Glutamatergic neuron (in vitro differentiated cells): ENCODE measurements at places on chromosomes 2 and 18. TPM values are rescaled to one million over a fixed set of nuclear protein-coding genes. Genes with fewer than 3 reads are reported as not detected.

Gene CD207
- 0.51 TPM for total RNA-seq

GRCh38 chr2:119941388-119941787 lies 71.5 kb upstream of the EPB41L5 start:
- no peaks in the 10 kb centered on the region for H3K4me1 ChIP-seq
- no peaks in the 10 kb centered on the region for H3K27me3 ChIP-seq
- no peaks in the 10 kb centered on the region for H3K36me3 ChIP-seq
- no peak for DNase-seq

DNA sequence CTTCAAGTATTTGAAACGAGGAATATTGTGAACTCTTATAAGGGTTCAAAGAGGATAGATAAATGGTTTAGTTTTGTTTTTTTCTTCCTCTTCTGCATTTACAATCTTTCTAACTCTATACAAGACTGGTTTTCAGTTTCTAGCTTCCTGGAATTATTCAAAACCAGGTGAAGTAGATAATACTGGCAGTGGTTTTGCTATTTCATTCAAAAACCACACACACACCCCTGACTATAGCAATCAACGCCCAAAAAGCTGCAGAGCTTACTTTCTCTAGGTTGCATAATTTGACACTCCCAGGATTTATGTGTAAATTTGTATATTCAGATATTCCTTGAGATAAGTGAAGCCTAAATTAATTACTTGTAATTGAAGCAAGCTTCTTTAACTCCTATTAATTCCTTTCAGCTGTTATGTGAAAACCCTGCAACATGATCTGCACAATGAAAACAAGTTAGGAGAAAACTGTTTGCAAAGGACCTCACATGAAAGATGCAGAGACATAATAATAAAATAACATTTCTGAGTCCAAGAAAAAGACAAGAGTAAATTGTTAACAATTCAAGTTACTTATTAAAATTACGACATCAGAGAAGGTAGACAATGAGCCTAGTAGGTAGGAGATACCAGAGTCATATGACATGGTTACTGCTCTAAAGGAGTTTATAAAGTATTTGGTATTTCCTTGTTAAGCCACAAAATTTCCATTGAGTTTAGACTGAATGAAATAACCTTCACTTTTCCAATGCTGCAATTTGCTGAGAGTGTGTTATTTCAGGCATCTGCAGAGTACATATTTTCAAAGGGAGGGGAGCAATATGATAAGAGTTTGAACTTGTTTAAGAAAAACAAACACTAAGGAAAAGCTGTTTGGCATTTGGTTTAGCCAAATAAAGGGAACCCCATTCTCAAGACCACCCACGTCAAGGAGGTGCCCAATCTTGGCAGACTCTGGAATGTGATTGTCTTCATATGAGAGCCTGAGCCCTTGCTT lies 1.6 kb upstream of the NFE2L2 start:
- peaks cover 6% of the 10 kb centered on the region for H3K27me3 ChIP-seq
- peak overlapping the region; percentile 94 for H3K4me3 ChIP-seq
- H3K36me3 ChIP-seq = no peaks in the 10 kb centered on the region
- peak overlapping the region; percentile 95 for H3K27ac ChIP-seq

GRCh38 chr2:24363301-24363700 lies 3.0 kb upstream of the ITSN2 start:
- peaks cover 9% of the 10 kb centered on the region for H3K4me1 ChIP-seq
- no peak for DNase-seq
- peaks cover 5% of the 10 kb centered on the region for H3K27me3 ChIP-seq
- H3K36me3 ChIP-seq = no peaks in the 10 kb centered on the region

- no peak overlapping the region for H3K27ac ChIP-seq
- H3K4me3 ChIP-seq = no peak overlapping the region
- no peaks in the 10 kb centered on the region for H3K36me3 ChIP-seq
- DNase-seq = no peak
- peaks cover 2% of the 10 kb centered on the region for H3K27me3 ChIP-seq
These were observed 52.2 kb upstream of the PAX3 start for GRCh38 chr2:222351035-222351434.
